ENCODE measurements at places on chromosomes 11 and 22.

DNA sequence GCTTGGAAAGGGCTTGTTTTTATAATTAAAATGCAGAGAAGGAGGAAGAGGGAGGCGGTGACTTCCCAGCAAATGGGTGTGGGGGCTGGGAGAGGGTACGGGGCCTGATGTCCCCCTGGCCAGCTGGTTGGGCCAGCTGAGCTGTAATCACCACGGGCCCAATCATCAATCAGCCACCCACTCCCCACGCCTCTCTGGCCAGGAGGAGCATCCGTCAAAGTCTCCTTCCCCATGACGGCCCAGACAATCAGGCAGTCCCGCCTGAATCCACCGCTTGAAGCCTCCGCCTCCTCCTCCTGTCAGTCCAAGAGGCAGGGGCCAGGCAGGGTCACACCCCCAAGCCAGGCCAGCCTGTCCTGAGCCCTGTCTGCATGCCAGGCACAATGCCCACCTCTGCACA, 13.3 kb upstream of the CABP7 start:
- no peak for DNase-seq

DNA sequence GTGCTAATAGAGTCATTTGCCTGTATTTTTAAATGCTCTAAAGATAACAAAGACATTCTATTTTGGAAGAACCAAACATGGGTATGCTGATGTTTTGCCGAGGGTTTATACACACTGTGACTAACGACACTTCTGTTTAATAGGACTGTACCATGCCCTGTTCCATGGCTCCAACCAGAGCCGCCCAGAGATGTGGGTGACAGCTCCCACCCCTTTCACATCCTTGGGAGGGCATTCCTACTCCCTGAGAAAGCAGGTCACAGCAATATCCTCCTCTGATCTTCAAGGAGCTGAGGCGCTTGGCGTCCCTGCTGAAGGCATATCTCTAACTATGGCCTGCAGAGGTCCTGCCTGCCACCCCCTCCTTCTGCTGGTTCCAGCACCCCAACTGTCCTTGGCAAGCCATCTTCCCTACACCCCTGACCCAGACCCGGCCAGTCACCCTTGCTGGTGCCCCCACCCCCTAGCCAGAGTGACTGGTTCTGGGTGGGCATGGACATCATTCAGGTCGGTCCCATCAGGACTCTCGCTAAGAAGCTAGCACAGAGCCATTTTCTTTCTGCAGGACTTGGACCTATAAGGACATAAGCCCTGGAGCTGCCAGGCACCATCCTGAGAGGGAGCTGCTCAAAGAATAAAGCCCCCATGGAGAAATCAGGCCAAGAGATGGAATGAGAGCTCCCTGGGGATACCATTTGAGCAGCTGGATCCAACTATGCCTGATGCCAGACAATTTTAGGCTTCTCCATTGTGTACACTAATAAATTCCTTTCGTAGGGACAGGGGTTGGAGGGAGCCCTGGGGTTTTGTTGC, 381.3 kb downstream of the CTTN start:
- DNase-seq, result no peak

- no peak for DNase-seq
Observed at GRCh38 chr22:46012182-46012880, 35.4 kb upstream of the WNT7B start.

DNA sequence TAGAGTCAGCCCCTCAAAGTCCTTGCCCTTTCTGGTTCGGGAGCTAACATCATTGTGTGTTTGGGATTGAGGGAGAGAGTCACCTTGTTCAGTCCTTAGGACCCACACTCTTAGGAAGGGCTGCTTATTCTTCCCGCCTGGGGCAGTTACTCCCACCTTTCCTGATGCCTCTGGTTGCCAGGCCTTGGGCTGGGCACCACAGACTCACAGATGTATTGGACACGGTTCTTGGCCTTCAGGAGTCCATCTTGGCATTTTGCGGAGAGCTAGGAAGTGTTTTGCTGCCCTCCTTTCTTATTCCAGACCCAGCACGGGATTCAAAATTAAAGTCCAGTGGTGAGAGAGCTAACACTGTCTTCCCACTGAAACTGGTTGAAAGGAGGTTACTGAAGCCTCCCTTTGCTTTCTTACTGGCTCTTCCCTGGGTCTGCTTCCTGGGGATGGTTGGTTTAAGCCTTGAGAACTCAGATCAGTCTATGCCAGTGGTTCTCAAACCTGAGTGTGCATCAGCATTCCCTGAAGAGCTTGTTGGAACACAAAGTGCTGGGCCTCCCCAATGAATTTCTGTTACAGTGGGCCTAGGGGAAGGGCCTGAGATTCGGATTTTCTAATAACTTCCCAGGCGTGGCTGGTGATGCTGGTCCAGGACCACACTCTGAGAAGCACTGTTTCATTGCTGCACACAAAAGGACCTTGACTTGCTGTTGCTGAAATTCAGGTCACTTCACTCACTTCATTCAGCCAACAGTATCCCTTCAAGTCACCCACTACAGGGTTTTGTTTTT, 1.4 kb downstream of the OSBP2 start:
- DNase-seq, result no peak

GRCh38 chr11:14350215-14350614, 8.8 kb downstream of the RRAS2 start:
- DNase-seq, result no peak

DNA sequence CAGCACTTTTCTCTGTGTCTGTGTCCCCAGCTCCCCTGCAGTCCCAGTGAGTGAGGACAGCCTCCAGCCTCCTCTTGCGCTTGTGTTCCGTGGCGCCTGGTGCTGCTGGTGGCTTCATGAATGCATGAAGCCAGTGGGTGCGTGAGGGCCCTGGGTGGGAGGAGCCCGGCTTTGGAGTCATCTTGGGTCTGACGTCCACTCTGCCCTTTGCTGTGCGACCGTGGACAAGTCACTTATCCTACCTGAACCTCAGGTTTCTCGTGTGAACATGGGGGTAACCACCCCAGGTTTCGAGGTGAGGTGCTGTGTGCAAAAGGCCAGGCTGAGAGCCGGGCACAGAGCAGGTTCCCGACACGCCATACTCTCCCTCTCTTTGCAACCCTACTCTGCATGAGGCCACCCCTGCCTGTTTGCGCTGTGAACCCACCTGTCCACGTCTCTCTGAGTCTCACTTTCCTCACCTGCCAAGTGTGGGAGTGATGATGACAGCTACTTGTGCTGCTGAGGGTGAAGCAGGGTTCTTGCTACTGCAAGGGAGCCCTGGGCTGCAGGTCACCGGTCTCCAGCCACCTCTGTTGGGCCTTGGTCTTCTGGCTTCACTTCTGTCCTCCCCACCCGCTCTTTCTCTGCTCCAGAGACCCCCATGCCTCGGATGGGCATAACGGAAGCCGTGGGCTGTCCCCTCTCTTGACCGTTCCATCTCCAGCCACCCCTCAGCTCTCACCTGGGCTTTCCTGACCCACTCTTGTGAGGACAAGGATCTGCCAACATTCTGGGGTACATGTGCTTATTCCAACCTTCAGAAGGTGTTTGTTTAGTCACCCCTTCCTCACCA, 537.6 kb downstream of the TBC1D22A start:
- DNase-seq, result no peak

GRCh38 chr22:50080077-50080465, 5.2 kb downstream of the MLC1 start:
- no peak for DNase-seq

DNA sequence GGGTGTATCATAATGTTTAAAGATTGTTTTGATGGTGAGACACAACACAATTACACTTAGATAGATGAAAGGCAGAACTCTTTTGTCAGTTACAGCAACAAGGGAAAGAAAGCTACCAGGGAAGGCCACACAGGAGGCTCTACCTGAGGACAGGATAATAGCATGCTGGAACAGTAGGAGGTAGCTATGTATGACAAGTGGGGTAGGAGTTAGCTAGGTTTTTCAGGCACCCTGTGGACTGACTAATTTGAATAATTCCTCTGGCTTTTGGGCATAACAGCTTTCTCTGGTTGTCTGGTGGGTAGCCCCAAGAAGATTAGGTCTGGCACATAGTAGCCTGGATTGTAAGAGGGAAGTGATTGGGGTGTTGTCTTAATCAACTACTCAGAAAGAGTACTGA, 475.4 kb upstream of the CHORDC1 start:
- no peak for DNase-seq

- DNase-seq, result no peak
Observed at GRCh38 chr11:110113505-110113904, 20.3 kb downstream of the ZC3H12C start.

DNA sequence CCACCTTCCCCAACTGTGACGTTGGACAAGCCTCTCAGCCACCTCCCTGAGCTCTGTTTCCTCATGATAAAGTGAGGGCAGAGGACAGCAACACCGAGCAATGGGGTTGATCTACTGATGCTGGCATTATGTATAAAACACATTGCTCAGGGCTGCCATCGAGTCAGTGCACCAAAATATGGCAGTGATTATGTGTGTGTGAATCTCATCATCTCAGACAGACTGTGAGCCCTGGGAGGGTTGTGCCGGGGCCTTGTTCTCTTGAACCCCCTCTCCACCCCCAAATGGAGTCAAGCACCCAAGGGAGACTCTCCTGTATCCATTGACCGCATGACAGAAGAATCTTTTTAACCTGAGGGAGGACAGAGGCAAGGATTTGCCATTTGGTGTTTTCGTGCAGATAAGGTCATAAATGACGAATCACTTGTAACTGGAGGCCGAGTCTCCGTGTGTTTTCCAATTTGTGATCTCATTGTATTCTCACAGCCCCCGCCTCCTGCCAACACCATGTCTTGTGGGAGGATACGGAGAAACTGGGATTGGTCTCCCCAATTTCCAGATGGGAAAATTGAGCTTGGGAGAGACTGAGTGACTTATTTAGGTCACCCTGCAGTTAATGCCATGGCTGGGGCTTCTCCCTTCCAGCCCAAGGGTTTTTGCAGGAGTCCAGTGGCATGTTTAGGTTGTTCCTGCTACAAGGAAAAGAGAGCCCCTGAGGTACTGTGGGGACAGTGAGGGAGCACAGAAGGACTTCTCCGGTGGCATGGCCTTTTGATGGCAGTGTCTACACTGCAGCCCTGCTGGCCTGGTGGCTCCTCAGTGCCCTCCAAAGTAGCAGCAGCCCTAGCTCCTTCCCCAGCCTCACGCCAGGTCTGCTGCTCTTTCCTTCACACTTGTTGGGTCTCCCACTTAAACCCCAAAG, 52.4 kb downstream of the CHRDL2 start:
- DNase-seq, result no peak

DNA sequence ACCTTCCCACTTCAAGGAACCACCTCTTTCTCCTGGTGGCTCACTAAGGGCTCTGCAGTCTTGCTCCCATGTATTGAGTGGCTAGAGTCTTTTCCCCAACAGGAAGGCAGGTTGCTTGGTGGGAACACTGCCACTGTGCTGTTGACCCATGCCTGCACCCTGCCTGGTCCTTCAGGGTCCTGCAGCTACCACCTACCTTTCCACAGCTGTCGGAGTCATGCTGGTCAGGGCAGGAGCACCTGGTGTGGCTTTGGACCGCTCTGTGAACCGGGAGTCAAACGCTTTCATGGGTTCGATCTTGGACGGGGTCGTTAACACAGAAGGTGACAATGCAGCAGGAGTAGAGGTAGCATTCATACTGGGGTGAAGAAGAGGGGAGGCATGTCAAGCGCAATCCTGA, 56.1 kb downstream of the HIRA start:
- DNase-seq, result no peak

DNA sequence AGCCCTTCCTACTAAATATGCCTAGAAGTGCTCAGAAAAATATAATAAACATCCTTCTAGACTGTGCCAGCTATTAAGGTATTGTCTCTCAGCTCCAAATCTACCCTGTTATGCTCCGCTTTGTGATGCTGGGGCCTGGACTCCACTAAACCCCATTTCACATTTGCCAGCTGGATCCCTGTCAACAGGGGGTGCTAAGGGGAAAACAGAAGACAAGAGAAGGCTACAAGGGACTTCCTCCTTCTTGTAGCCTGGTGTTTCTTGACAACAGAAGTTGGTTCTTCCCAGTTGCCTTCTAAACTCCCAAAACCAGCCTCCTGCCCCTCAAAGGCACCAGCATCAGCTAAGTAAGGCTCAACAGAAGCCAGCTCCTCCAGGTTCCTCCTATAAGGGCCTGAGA, 5.2 kb downstream of the NUMA1 start:
- DNase-seq, result no peak

GRCh38 chr11:124869331-124869730, 4.1 kb downstream of the ROBO3 start:
- DNase-seq, result no peak

DNA sequence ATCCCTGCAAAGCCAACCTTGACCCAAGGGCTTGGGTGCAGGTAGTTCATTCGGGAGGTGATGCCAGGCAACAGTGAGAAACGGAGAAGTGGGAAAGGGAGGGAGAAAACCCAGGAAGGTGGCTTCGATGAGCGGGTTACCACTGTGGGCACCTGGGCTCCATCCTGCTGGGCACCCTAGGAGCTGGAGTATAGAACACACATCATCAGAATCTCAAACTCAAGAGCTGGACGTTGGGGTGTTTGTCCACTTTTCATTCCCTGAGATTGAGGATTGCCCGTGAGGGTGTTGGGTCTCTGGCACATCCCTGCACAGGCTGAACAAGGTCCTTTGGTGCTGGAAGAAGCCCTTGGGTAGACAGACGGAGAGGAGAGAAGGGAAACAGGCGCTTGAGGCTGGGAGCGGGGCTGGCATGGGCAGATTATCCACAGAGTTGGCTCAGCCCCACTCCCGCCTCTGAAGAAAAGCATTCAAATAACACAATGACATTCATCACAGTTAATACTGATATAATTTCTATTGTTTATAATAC, 70.4 kb downstream of the LRRC32 start:
- DNase-seq, result no peak

GRCh38 chr11:106087815-106088435, 10.5 kb downstream of the AASDHPPT start:
- DNase-seq, result no peak

- DNase-seq, result no peak
Observed at GRCh38 chr11:118000067-118000849, 14.1 kb downstream of the IL10RA start.

- no peak for DNase-seq
Observed at GRCh38 chr11:13902523-13902922, 60.0 kb upstream of the SPON1 start.

- no peak for DNase-seq
Observed at GRCh38 chr22:49880281-49880680, 26.6 kb downstream of the ZBED4 start.

- no peak for DNase-seq
Observed at GRCh38 chr22:40312050-40312449, 34.2 kb upstream of the ADSL start.

DNA sequence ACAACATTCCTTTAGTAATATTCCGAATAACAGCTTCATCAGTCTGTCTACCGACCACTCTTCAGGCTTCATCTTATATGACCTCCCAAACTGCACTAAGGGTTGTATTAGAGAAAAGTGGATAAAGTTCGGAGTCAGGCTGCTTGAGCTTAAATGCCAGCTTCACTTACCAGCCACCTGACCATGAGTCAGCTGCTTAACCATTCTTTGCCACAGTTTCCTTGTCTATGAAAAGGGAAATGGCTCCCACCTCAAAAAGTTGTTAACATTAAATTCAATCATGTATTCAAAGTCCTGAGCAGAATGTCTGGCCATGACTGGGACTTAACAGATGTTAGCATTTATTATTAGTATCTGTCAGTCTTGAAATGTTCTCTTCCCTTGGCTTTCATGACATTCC, 20.9 kb downstream of the LIMK2 start:
- DNase-seq, result no peak
